ENCODE measurements at places on chromosomes 1 and 21.
A peak's percentile ranks its signal among the peaks of the same experiment; 100 is the strongest.

DNA sequence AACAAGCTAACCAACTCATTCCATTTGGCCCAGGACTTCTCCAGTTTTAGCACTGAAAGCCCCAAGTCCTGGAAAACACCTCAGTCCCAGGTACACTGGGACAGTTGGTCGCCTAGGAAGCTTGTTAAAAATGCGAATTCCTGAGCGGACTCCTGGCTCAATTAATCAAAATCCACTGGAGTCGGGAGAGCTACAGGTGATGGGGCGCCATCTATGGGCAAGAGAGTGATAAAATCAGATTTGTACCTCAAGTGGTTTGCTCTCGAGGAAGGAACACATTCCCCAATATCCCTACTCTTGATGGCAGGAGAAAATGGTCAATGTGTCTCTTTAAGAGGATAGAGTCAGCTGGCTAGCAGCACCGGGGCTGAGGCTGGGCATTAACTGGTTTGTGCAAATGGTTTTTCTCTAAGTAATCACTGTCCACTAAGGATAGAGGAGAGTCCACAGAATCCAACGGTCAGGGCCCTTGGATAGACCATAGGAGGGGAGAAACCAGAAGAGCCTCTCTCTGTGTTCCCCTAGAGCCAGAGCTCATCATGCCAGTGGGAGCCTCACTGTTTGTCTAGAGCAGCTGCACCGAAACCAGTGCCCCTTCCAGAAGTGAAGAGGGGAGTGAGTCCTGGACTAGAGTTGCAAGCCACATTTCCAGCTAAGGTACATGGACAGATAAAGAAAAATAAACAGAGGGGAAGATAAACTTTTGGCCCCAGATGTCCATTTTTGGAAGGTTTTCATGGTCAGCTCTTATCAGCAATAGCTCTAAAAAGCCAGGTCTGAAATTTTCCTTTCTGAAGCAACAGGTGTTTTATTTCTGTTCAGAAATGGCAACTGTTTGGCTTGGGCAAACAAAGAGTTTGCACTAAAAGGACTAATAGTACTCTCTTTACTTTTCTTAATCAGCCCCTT lies 148.5 kb downstream of the TENT5C start:
- no peak for DNase-seq

DNA sequence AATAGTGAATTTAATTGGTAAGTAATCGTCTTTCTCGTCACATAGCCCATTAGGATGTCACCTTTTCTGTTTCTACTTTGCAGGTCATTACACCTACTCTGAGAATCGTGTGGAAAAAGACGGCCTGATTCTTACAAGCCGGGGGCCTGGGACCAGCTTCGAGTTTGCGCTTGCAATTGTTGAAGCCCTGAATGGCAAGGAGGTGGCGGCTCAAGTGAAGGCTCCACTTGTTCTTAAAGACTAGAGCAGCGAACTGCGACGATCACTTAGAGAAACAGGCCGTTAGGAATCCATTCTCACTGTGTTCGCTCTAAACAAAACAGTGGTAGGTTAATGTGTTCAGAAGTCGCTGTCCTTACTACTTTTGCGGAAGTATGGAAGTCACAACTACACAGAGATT lies 23.3 kb downstream of the PARK7 start:
- no peak for DNase-seq

GRCh38 chr1:107669996-107670395 lies 295.0 kb downstream of the VAV3 start:
- DNase-seq, result no peak

DNA sequence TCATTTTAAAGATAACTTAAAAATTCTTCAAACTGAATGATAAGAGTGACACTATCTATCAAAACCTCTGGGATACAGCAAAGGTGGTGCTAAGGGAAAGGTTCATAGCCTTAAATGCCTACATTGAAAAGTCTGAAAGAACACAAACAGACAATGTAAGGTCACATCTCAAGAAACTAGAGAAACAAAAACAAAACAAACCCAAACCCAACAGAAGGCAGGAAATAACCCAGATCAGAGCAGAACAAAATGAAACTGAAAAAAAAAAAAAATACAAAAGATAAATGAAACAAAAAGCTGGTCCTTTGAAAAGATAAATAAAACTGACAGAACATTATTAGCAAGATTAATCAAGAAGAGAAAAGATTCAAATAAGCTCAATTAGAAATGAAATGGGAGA lies 6.8 kb downstream of the ODF2L start:
- DNase-seq, result no peak

GRCh38 chr1:114259511-114260160 lies 106.0 kb upstream of the SYT6 start:
- DNase-seq, result peak; percentile 77

DNA sequence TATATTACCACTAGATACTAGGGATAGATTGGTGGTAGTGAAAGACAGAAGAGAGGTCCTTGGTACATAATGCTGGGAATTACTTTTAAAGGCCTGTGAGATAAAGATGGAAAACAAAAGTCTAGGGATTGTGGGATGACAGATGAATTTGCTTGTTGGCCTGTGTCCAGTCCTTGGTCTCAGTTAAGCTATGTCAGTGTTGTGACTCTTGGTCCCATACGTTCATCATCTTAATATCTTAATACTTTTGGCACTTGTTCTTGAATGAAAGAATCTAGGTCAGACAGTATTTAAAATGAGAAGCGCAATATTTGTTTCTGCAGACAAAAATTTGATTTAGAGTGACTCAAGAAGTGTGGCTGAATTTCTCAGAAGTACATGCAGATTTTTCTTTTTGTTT lies 7.6 kb downstream of the RPL5 start:
- DNase-seq, result no peak

DNA sequence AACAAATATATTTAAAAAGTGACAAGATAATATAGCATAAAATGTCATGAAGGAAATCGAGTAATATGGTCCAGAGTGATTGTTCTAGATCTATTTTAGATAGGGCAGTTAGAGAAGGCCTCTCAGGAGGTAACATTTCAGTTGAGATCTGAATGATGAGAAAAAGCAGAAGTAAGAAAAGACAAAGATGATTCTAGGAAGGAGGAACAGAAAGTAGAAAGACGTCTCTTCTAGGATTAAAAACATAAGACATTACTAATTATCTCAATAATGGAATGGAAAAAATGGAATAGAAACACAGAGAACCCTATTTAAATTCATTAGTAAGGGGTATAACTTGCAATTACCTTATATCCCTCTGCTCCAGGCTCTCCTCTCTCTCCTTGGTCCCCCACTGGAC lies 130.0 kb upstream of the ZNHIT6 start:
- no peak for DNase-seq

DNA sequence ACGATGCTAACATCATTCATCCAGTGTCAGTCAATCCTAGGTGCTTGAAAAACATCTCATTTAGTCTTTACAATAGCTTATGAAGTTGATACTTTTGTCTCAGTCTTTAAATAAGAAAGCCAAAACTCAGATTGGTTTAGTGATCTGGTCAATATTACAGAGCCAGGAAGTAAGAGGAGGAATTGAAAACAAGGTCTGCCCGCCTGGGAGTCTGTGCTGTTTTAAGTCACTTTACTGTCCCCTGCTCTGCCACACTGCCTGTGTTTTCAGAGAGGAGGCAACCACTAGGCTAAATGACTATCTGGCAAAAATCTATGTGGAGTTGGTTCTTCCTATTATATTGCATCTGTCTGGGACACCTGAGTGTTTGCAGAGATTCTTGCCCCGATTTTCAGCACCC lies 62.3 kb downstream of the ST6GALNAC3 start:
- no peak for DNase-seq

- peak; percentile 53 for DNase-seq
Measured at GRCh38 chr1:91611483-91611917, 110.8 kb downstream of the CDC7 start.

- peak; percentile 53 for DNase-seq
Measured at GRCh38 chr1:12722626-12723025, 6.7 kb downstream of the AADACL3 start.

GRCh38 chr1:177517546-177517945 lies 346.8 kb downstream of the BRINP2 start:
- DNase-seq, result no peak

DNA sequence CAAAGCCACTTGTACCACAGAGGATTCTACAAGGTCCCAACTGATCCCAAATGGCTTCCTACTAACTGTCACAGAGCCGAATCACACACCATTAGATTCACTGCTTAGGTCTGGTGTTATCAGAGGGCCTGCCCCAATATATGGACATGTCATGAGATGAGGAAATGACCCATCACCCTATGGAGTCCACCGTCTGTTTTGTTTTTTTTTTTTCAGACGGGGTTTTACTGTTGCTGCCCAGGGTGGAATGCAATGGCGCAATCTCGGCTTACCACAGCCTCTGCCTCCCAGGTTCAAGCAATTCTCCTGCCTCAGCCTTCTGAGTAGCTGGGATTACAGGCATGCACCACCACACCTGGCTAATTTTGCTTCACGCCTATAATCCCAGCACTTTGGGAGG lies 83.8 kb upstream of the ETS2 start:
- no peak for DNase-seq

GRCh38 chr1:81391125-81391828 lies 409.5 kb upstream of the ADGRL2 start:
- DNase-seq, result no peak

GRCh38 chr1:100544791-100545190 lies 6.9 kb downstream of the GPR88 start:
- DNase-seq, result no peak

DNA sequence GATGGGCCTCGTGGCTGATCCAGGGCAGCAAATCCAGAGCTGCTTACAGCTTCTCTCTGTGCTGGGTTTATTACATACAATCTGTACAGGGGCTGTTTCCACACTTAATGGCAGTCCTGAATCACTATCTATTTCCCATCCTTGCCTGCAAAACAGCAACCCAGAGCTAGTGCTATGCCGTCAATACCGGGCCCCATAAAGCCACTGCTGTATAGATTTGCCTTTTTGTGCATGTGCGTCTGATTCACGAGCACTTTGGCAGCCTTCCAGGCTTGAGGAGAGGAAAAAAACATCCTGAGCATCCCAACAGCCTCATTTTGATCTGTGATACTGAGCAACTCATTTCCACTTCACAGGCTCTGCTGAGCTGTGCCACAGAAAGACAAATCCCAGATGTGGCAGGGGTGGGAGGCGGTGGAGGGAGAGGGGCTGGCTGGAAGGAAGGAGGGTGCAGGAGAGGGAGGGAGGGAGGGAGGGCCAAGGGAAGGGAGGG lies 65.2 kb upstream of the TARBP1 start:
- DNase-seq, result no peak

- no peak for DNase-seq
Measured at GRCh38 chr1:224737353-224737727, 121.2 kb downstream of the CNIH3 start.

- no peak for DNase-seq
Measured at GRCh38 chr1:233015965-233016364, 65.6 kb downstream of the NTPCR start.

GRCh38 chr1:31564606-31564989 lies 11.7 kb upstream of the TINAGL1 start:
- DNase-seq, result peak; percentile 37

DNA sequence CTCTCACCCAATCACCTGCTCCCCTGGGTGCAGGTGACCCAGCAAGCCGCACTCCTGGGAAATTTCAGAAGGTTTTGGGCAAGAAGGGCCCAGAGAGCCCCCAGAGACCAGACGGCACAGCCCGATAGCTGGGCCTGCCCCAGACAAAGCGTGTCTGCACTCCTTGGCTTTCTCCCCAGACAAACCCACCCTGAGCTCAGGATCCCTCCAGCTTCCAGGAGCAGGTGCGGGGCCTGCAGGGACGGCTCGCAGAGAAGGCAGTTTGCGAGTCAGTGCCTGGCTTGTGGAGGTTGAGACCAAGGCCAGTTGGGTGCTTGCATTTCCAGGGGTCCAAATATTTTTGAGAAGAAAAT lies 6.7 kb downstream of the PDE9A start:
- DNase-seq, result no peak

DNA sequence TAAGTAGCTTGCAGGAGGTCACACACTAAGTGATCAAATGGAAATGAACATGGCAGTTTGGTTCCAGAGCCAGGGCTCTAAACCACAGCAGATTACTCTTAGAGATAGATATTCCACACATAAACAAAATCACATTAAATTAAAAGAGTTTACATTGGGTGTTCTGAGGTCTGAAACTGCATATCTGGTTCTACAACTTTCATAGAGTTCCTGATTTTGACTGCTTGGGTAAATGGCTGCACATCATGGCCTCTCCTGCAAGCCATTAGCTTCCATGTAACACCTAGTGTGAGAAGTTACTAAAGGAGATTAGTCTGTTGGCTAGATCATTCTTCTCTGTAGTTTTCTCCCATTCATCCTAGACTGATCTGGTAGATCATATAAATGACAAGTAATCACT lies 12.8 kb upstream of the XCL2 start:
- DNase-seq, result no peak

DNA sequence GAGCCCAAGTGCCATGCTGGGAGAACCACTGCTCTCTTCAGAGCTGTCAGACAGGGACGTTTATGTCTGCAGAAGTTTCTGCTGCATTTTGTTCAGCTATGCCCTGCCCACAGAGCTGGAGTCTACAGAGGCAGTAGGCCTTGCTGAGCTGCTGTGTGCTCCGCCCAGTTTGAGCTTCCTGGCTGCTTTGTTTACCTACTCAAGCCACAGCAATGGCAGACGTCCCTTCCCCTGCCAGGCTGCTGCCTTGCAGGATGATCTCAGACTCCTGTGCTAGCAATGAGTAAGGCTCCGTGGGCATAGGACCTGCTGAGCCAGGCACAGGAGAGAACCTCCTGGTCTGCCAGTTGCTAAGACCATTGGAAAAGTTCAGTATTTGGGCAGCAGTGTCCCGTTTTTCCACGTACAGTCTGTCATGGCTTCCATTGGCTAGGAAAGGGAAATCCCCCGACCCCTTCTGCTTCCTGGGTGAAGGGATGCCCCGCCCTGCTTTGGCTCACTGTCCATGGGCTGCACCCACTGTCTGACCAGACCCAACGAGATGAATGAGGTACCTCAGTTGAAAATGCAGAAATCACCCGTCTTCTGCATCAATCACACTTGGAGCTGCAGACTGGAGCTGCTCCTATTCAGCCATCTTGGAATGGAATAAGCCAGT lies 31.9 kb downstream of the CYP4B1 start:
- DNase-seq, result no peak

DNA sequence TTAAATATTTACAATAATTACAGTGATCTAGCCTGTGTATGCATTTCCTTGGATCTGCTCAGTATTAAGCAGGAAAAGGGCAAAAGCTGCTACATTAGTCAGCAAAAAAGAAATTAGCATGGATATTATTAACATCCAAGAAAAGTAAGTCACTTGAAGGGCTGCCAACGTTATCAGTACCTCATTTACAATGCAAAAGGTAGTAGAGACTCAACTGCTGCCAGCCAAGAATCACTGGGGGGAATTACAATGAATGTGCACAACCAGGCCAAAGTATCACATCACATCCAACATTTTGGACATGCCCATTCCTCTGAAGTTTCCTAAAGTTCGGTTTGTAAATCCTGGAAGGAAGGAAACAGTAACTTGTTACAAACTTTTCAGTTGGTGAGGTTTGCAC lies 1.9 kb downstream of the CNN3 start:
- DNase-seq, result no peak

GRCh38 chr1:180197231-180197630 lies 32.8 kb upstream of the LHX4 start:
- no peak for DNase-seq
